ENCODE measurements at places on chromosomes 3 and 15.

DNA sequence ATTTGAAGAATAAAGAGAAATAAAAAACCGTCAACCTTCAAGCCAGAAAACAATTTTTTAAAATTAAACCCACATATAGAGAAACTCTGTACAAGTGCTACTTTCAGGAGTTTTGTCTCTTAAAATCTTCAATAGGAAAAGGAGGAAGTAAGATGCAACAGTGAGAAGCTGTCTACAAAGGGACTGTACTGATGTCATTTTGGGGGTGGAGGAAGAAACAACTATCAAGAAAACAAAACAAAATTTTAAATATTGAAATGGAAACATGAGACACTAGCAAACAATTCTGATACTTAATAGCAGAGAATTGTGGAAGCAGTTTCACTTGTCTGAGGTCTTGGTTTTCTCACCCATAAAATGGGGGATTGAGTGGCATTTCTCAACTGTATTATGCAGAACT, 84.4 kb downstream of the SLMAP start:
- DNase-seq = no peak

- no peak for DNase-seq
Measured at GRCh38 chr15:90307661-90308060, 42.2 kb downstream of the NGRN start.

DNA sequence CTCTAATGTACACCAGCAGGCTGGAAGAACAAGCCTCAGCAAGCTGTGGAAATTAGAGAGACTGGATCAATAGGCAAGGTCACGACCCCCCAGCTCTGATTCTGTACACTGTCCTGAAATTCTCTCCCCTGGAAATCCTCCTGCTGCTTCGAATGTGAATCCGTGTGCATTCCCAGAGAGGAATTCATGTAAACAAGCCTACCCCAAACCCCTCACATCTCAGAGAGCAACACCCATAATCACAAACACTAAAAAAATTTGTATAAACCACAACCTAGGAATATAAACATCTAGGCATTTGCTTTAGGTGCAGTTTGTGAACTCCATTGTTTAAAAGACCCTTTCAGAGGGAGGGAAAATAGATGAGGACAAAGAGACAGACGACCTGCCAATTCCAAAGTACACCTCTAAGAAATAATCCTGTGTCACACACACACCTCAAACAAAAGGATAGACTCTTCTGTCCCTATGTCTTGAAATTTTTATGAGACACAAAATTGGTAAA, 325.2 kb downstream of the WDR72 start:
- DNase-seq = no peak

DNA sequence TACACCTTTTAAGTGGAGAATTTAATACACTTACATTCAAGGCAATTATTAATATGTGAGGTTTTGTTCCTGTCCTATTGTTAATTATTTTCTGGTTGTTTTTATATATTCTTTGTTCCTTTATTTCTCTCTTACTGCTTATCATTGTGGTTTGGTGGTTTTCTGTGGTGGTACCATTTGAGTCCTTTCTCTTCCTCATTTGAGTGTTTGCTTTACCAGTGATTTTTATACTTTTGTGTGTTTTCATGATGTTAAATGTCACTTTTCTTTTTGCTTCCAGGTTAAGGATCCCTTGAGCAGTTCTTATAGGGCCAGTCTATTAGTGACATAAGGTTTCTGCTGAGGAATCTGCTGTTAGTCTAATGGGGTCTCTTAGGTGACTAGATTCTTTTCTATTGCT, 116.5 kb downstream of the LRRK1 start:
- no peak for DNase-seq

DNA sequence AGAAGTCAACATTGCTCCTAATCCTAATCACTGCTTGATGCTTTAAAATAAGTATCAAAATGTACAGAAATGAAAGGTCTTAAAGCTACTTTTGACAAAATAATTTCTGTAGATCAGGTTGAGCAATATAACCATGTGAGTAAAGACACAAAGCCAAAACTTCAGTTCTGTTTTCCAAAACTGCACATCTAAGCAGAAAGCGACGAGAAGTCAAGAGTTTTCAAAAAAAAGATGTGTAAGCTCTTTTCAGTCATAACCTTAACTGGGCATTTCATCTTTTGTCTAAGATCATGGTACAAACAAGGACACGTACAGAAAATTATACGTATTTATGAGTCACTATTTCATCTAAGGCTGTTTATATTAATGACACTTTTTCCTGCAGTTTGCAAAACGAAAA, 608.8 kb downstream of the FOXP1 start:
- DNase-seq = no peak

DNA sequence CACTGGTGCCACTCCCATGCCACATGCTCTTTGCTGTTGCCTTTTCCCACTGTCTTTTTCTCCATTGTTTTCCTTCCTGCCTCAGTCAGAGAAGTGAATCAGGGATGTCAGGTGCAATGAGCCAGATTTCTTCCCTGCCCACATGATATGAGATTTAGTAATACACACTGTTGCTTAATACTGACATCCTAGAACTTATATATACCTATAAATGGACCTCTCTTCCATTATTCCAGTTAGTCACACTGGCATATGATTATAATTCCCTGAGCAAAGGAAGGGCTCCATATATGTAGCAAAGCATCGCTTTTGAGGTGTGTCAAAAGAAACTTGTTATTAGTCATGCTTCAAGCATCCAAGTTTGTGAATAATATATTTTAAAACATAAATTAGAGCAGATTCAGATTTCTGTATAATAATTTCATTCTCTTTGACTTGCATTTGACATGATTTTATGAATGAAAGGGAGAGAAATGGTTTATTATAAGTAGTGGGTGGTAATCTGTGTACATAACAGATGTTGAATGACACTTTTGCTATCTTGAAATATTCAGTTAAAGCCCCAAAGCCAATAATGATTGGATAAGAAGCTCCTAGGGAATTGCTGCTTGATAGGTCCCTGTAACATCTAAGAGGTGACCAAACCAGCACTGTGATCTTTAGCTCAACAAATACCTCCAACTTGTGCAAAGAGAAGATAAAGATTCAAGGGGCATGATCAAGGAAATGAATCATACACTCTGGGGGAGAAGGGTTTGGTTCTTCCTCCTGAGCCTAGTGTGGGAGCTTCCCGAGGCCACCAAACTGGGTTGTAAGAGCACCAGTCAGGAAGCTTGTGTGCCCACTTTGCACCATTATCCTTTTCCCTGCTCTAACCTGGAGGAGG, 48.6 kb downstream of the CHST2 start:
- DNase-seq = no peak

DNA sequence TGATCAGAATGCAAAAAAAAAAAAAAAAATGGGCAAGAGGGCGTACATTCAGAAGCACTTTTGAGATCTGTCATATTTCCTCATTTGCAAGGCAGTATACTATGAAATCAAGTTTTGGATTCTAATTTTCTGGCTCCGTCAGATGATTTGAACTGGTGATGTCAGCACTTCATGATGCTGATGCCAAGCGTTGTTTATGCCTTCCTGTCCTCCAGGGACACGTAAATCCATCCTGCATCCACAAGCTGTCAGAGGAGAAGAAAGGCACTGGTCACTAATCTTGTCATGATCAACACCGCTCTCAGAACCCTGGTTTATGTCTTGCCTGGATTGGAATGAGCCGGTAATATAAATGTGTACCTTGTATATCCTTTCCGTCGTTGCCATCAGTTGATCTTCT, 152.1 kb upstream of the EPHA3 start:
- DNase-seq = no peak

GRCh38 chr15:75107516-75107907, 84.1 kb downstream of the PPCDC start:
- no peak for DNase-seq

DNA sequence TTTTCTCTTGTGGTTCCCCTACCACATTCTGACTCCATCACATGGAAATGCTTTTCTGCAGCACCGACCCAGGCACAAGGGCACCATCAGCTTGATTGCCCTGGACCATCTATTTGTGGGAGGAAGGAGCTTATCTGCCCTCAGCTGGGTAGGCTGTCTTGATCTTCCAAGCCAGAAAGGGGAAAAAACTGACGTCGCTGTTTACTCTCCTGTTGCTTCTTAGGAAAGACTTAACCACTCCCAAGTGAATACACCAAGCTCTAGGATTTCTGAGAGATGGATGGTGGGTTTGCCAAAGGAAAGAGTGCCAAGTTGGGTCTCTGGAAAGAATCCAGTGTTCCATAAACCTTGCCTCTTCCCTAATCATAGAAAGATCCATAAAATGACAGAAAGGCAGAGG, 4.0 kb downstream of the TNFAIP8L3 start:
- DNase-seq = no peak

GRCh38 chr3:55090746-55091145, 162.9 kb upstream of the LRTM1 start:
- DNase-seq = no peak

GRCh38 chr3:157046520-157046919, 113.4 kb downstream of the CCNL1 start:
- no peak for DNase-seq

DNA sequence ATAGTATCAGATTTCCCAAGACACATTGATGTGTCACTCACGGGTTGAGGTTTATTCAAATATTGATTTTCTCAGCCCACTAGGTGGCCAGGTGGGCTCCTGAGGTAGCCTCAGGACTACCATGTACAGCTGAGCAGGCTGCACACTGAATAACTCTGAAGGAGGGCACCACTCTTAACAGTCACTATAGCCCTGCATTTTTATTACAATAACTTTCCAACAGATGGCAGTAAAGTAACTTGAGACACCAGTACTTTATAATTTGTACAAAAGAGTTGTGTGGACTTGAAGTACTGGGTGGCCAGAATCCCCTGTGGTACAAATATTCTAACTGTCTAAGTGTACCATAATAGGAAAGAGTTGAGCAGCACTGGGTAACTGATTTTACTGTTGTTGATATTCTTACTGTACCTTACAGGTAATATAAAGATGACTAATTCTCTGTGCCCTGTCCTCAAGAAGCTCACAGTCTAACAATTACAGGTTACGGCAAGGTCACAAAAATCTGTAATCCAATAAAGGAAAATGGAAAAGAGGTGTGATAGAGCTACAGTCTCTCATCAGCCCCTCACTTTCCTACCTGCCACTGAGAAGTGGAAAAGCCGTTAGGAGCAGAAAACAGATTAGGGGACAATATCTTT, 76.0 kb downstream of the ETFA start:
- DNase-seq = no peak

- DNase-seq = no peak
Measured at GRCh38 chr3:130084436-130084980, 2.9 kb downstream of the ALG1L2 start.

- peak; percentile 83 for DNase-seq
Measured at GRCh38 chr15:44195151-44195740, at the start of gene FRMD5. TSS of gene FRMD5 (minus strand) at chr15:44195271.

DNA sequence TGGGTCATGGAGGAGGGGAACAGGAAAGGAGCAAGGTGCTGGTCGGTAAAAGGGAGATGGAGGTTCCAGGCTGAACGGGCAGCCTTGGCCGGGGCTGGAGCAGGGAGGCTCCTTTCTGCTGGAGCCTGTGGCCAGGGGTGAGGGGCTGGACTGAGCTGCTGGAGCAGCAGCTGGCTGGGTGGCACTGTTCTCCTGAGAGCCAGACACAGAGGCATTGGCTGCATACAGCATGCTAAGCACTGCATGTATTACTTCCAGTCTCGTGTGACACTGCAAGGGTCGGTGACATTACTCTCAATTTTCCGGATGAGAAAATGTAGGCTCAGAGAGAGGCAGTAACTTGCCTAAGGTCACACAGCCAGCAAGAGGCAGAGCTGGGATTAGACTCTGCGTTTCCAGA, 42.3 kb downstream of the RGMA start:
- DNase-seq = no peak

DNA sequence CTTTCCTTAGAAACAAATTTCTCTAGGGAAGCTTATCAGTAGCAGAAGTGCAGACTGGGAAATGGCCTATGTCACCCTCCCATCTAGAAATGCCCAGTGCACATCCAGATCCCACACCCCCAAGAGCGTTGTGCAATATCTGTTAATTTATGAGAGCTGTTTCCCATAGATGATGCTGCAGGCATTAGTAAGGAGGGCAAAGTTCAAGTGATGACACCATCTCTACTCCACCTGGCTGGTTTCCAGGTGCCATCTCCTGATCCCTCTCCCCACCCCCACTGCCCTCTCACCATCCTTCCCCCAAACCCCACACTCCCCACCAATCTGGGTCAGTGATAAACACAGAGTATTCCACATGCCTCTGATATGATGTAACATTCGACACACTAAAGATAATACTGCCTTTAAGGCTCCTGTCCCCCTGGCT, 39.4 kb downstream of the AGTR1 start:
- no peak for DNase-seq

- DNase-seq = no peak
Measured at GRCh38 chr3:138375447-138375846, 27.1 kb downstream of the MRAS start.

DNA sequence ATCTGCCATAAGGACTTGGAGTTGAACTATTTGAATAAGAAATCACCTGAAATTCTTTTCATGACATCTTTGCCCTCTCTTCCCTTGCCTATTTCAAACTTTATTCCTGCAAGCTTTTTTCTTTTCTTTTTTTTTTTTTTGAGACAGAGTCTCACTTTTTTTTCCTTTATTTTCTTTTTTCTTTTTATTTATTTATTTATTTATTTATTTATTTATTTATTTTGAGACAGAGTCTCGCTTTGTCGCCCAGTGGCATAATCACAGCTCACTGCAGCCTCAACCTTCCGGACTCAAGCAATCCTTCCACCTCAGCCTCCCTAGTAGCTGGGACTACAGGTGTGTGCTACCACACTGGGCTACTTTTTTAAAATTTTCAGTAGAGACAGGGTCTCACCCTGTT, 369.3 kb upstream of the ATP11B start:
- no peak for DNase-seq

DNA sequence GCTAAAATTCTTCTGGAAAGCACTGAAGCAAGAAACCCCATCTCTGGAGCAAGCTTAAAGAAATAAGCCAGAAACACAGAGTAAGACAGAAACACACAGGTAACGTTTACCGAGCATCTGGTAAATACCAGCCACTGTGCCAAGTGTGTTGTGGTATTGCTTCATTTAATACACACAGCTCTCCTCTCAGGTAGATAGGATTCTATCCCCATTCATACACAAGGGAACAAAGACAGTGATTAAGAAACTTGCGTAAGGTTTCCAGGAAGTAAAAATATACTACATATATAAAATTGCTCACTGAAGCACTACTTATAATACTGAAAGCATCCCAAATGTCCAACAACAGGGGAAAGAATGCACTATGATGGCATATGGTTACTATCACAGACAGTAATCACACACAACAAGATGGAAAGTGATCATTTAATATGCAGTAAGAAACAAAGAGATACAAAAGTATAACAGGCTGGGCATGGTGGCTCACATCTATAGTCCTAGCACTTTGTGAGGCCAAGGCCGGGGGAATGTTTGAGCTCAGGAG, 27.5 kb downstream of the TAMM41 start:
- no peak for DNase-seq

- DNase-seq = no peak
Measured at GRCh38 chr3:72465853-72466252, 382.4 kb downstream of the SHQ1 start.

All from stimulated activated CD4-positive, alpha-beta T cell treated with anti-CD3 and anti-CD28 coated beads, Interleukin-12 subunit alpha, Interleukin-12 subunit beta, amount 100 ng/mL, for 48 hours (primary cell).